ENCODE measurements at places on chromosomes 6 and 20. TPM values are rescaled to one million over a fixed set of nuclear protein-coding genes. Genes with fewer than 3 reads are reported as not detected.

GRCh38 chr6:2141644-2142290 lies 103.6 kb downstream of the GMDS start:
- no peak overlapping the region for H3K27ac ChIP-seq
- H3K4me1 ChIP-seq = peaks cover 7% of the 10 kb centered on the region
- H3K27me3 ChIP-seq = no peaks in the 10 kb centered on the region

- H3K27ac ChIP-seq = peak overlapping the region; percentile 70
- H3K36me3 ChIP-seq = peaks cover 80% of the 10 kb centered on the region
- no peak overlapping the region for H3K4me3 ChIP-seq
- H3K27me3 ChIP-seq = no peaks in the 10 kb centered on the region
These were observed 55.2 kb downstream of the PTPN1 start for GRCh38 chr20:50565383-50565782.

- no peak overlapping the region for H3K27ac ChIP-seq
- H3K4me3 ChIP-seq = no peak overlapping the region
- H3K27me3 ChIP-seq = no peaks in the 10 kb centered on the region
- no peaks in the 10 kb centered on the region for H3K4me1 ChIP-seq
- no peaks in the 10 kb centered on the region for H3K36me3 ChIP-seq
These were observed 48.4 kb upstream of the ZBTB24 start for GRCh38 chr6:109531446-109531845.

DNA sequence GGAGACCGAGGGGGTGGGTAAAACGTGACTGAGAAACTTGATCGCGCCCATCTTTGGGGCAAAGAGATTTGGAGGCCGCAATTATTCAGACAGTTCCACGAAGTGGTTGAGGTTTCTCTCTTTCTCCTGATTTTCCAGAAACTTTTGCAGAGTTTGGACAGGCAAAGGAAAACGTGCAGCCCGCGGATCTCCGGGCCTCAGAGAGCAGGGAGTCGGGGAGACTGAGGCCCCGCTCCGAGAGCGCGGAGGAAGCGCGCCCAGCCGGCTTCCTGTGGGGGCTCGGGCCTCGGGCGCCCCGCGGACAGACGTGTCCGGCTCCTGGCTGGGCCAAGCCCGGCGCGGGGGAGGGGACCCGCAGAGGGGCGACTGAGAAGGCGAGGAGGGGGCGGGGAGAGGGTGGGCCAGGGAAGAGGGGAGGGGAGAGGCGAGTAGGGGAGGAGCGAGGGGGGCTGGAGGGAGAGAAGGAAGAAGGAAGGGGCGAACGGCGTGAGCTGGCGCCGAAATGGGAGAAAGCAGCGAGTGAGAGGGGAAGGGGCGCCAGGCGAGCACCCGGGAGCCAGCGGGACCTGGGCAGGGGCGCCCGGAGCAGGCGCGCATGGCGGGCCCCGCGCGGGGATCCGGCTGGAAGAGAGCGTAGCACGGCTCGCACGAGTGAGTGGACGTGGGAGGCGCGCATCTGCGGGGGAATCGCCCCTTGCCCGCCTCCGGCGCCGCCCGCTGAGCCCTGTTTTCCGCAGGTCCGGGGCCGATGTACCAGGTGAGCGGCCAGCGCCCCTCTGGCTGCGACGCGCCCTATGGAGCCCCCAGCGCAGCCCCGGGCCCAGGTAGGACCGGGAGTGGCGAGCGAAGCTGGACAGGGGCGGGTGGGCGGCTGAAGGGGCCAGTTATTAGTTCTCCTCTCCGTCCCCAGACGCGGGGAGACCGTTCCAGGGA lies at the start of gene MDFI:
Gene MDFI, plus strand, starts transcription at position 467 of the 933 bp plus-strand sequence. Its CDS starts 282 bp downstream, at position 749.
- peaks cover 43% of the 10 kb centered on the region for H3K27me3 ChIP-seq
- H3K4me3 ChIP-seq = peak within 1 kb of the TSS; percentile 13
- H3K36me3 ChIP-seq = no peaks in the 10 kb centered on the region
- H3K27ac ChIP-seq = no peak within 1 kb of the TSS
- H3K4me1 ChIP-seq = peaks cover 6% of the 10 kb centered on the region

DNA sequence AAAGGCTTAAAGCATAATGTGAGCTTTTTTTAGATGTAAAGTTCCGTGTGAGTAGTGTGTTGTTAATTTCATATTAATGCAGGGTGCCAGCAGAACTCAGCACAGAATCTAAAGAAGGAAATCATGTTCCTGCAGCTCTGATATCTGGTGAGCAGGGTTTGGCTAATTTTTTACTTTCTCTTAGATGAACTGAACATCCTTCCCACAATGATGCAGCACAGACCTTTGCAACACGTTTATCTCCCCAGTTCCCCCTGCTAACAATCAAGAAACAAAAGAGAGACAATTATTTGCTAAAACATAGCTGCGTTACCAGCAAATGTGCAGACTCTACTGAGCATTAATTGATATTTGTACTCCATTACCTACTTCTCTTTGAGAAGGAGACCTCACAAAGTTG lies 39.1 kb upstream of the ATXN1 start:
- no peaks in the 10 kb centered on the region for H3K36me3 ChIP-seq
- no peaks in the 10 kb centered on the region for H3K27me3 ChIP-seq
- H3K4me1 ChIP-seq = peaks cover 10% of the 10 kb centered on the region
- no peak for DNase-seq
- H3K4me3 ChIP-seq = no peak overlapping the region

- no peak overlapping the region for H3K27ac ChIP-seq
- no peak overlapping the region for H3K4me3 ChIP-seq
- DNase-seq = no peak
- no peaks in the 10 kb centered on the region for H3K36me3 ChIP-seq
- H3K4me1 ChIP-seq = no peaks in the 10 kb centered on the region
These were observed 132.6 kb downstream of the PHACTR1 start for GRCh38 chr6:12848964-12849808.

DNA sequence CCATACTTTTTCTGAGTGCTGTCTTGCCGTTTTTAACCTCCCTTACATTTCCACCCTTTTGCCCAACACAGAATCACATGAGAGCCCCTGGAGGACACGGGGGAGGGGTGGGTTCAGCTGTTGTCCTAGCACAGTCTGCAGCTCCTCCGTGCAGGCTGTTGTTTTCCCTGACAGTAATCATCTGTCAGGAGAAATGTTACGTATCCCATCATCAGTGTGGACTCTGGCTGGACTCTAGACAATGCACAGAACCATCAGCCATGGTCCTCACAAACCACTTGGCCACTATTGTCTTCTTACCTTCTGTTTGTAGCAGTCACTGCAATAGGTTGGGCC lies 92.1 kb downstream of the RIN2 start:
- peaks cover 11% of the 10 kb centered on the region for H3K27me3 ChIP-seq
- H3K36me3 ChIP-seq = no peaks in the 10 kb centered on the region
- no peak for DNase-seq
- H3K4me3 ChIP-seq = no peak overlapping the region

LGSN gene
- not detected for total RNA-seq

PSORS1C1 gene
- total RNA-seq = 0.18 TPM
